ENCODE measurements at places on chromosomes 13 and 19.

DNA sequence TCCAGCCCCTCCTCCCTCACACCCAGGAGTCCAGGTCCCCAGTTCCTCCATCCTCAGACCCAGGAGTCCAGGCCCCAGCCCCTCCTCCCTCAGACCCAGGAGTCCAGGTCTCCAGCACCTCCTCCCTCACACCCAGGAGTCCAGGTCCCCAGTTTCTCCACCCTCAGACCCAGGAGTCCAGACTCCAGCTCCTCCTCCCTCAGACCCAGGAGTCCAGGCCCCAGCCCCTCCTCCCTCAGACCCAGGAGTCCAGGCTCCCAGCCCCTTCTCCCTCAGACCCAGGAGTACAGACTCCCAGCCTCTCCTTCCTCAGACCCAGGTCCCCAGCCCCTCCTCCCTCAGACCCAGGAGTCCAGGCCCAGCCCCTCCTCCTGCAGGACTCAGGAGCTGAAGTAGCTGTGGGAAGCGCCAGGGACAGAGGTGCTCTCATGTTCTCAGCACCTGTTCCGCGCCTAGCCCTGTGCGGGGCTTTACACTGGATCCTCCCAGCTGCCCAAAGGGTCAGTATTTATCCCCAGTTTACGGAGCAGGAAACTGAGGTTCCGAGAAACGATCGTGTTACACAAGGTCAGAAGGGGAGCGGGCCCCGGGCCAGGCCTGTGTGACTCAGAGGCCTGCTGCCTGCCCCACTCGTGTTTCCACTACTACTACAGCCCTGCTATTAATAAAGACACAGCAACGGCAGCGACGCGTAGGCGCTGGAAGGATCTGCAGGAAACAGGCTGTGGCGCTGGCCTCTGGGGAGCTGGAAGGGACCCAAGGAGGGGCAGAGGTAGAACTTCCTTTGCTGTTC, 1.7 kb upstream of the SBK3 start:
- no peak for DNase-seq

DNA sequence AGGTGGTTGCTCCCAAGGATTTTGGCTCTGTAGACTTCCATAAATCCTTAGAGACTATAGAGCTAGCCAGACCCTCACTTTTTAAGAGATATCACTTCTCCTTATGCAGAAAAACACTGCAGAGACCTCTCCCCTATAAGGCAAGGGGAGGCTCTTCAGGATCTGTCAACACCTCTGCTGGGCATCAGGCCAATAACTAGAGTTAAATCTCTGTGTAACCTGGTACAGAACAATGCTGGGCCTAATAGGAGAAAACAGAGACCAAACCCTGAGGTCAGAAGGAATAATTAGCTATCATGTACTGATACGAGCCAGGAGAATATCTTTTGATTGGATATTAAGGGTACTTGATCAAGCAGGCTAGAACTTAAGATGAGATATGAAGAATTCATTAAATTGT, 358.5 kb downstream of the TBC1D4 start:
- DNase-seq = no peak

DNA sequence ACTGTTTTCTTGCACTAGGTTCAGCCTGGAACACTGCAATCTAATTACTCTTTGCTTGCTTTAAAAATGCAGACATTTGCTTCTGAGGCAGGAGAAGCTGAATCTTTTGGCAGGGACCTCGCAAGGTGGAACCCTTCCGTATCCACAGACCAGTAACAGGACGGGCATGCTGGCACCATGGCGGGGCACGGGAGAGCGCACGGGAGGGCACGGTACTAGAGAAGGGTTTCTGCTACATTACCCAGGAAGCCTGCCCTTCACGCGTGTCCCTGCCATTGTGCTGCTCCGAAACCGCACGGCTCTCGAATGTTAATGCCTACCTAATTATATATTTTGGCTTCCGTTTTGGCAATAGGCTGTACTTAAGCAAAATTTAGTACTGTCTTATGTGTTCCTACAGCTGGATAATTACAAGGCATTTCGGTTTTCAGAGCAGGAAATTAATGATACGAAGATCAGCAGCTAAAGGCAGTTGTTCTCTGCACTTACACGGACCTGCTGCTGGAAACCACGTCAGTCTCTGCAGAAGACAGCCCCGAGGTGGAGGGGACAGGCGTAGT, 430.4 kb downstream of the IRS2 start:
- no peak for DNase-seq

GRCh38 chr19:18060472-18060871, 26.3 kb downstream of the IL12RB1 start:
- DNase-seq = no peak

DNA sequence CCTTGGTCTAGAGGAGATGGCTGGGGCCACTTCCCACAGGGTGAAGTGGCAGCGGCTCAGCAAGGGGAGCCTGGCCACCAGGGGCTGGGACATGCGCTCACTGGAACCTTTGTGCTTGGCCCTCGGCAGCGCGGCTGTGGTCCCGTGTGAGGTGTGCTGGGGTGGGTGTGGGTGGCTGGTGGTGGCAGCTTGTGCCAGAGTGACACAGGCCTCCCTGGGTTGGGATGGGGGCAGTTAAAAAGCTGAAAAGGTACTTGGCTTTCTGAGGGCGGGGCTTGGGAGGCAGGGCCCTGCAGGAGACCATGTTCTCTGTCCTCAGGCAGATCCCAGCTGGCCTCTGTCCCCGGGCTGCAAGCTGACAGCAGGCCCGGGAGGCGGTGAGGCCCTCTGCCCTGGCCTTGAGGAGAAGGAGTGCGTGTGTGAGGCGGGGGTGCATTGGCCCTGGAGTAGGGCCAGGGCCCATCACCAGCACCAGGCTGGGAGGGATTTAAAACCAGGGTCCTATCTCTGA, 17.3 kb downstream of the MPND start:
- DNase-seq = no peak

DNA sequence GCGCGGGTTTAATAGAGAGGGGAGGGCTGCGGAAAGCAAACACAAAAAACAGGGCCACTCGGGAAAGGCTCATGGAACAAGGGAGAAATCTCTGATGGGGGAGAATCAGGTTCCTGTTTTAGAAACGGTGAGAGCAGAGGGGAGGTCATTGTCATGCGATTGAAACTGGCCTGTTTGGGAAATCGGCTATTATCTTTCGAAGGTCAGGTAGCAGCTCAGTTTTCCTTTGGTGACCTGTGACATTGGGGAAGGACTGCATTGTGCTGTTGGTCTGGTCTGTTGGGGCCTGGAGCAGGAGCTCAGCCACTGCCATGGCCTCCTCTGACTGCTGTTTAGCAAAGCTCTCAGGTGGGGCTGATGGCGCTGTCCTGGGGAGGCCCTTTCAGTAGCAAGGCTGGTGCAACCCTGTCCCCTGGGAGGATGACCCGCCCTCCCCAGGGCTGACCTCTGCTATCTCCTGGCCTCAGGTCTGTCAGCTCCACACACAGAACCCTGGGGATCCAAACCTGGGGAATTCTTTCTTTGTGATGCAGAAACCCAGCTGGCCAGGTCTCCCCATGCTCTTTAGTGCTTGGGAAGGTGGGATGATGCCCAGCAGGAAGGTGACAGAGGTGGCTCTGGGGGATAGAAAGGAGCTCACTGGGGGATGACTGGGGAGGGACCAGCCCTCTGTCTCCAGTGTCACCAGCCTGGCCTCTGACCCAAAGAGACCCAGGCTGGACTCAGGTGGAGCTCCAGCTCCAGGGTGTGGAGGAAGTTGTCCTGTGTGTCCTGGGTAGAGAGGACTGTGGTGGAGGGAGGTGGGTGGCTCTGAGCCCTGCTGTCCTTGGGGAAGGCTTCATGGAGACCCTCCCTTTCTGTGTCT, 21.2 kb upstream of the CD177 start:
- DNase-seq = no peak

DNA sequence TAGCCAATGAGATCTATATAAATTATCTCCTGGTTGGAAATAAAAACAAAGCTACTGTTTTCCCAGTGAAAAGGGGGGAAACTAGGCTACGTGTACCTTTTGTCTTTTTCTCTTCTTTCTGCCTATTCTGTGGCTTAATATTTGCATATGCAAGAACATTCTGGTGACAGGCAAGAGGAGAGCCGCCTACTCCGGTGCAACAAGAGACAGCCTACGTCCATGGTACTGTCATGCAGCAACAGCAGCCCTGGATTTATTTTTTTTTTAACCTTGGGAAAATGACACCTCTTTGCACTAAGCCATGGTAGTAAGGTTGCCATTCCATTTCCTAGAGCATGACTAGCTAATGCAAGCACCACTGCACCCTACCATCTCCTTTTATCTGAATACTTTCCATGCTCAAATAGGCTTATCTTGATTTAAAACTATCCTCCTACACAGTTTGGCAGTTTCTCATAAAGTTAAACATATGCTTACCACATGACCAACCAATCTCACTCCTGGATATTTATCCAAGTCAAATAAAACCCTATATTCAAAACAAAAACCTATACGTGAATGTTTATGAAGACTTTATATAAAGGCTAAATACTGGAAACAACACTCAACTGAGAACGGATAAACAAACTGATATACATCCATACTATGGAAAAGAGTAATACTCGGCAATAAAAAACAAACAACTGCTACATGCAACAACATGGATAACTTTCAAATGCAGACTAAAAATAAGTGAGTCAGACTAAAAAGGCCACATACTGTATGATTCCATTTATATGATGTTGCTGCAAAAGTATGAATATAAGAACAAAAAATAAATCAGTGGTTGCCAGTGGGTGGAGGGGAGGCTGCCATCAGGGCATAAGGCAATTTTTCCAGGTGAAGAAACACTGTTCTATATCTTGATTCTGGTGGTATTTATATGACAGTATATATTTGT, 17.3 kb downstream of the NUFIP1 start:
- DNase-seq = no peak

GRCh38 chr13:25874907-25875306, 176.9 kb downstream of the SHISA2 start:
- no peak for DNase-seq

GRCh38 chr19:1264801-1265614, 4.1 kb upstream of the CIRBP start:
- DNase-seq = no peak

- no peak for DNase-seq
These were observed 37.7 kb downstream of the IRS2 start for GRCh38 chr13:109748677-109749076.

GRCh38 chr19:35389192-35389861, 18.5 kb downstream of the GPR42 start:
- no peak for DNase-seq

DNA sequence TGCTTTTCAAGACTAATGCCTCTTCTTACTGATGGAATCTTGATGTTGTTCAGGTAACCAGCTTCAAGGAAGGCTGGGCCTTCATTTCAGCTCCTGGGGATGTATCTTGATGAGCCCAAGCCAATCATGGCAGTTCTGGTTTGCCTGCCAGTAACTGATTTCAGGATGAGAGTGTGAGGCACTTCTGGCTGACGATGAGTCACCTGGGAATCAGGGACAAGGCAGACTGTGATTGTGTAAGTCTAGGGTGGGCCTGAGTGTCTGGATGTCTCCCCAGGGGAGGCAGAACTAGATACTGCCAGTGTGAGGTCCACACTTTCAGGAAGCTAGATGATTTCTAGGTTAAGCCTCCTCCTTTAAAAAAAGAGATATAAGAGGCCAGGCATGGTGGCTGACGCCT, 77.3 kb upstream of the KL start:
- no peak for DNase-seq

DNA sequence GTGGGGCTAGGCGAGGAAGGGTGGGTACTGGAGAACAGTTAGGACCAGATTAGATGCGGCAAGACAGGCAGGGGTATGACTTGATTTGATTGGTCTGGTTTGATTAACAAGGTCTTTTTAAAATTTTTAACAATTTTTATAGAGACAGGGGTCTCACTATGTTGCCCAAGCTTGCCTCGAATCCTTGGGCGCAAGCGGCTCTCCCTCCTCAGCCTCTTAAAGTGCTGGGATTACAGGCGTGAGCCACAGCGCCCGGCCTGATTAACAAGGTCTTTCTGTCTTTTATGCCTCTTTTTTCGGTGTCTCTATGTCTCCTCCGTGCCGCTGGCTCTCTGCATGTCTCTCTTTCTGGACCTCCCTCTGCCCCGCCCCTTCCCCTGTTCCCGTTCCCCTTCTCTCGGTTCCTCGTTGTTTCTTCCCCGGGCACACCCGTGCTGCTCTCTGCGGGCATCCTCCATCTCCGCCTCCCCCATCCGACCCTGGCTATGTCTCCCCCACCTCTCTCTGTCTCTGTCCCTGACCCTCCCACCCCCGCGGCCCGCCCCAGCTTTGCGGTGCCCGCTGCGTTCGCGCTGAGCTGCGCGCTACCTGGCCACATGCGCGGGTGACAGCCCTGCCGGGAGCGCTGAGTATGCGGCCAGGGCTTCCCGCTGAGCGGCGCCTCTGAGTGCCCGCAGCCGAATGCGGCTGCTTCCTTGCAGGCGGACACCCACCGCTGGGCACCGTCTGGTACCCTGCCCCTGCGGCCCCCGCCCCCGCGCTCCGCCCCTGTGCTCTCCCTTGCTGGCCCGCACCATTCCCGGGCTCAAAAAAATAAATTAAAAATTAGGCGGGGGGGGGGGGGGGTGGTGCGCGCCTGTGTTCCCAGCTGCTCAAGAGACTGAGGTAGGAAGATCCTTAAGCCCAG, 8.1 kb upstream of the SDHAF1 start:
- no peak for DNase-seq

GRCh38 chr13:34805347-34805746, 136.7 kb upstream of the NBEA start:
- no peak for DNase-seq

GRCh38 chr13:101817898-101818297, 365.4 kb downstream of the ITGBL1 start:
- DNase-seq = no peak

GRCh38 chr13:50527188-50527587, 316.3 kb downstream of the DLEU7 start:
- DNase-seq = no peak

GRCh38 chr13:113585896-113586295, 1.3 kb downstream of the TFDP1 start:
- DNase-seq = no peak

DNA sequence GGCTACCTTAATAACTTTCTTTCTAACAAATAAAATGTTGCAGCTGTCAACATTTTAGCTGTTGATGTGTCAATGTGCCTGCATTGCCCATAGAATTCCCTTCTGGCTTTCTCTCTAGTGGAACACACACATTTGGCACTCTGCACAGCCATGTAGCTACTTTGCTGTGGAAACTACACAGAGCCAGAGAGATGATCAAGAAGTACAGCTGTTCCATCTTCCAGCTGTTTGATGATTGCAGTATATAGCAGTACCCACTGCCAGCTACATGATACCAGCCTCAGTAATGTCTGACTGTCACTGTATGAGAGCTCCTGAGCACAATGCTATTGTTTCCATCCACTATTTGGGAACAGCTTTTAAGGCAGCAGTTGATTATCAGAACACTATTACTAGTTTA, 843.0 kb downstream of the PCDH17 start:
- no peak for DNase-seq
